SK-MEL-5 (cell line): ENCODE measurements at places on chromosomes 3 and 15. TPM values are rescaled to one million over a fixed set of nuclear protein-coding genes. Genes with fewer than 3 reads are reported as not detected.

VILL gene
- 3.6 and 3.7 TPM in 2 replicates for total RNA-seq

FETUB gene
- not detected in 2 replicates for total RNA-seq

EPHB3 gene
- total RNA-seq, result 0.37 and 0.67 TPM in 2 replicates

CHRNA5 gene
- 12.6 and 17.5 TPM in 2 replicates for total RNA-seq

CCDC39 gene
- not detected in 2 replicates for total RNA-seq

SKOR1 gene
- 0.03 TPM in 1 of 2 replicates, not detected in the other for total RNA-seq

KCNH8 gene
- total RNA-seq, result 0.24 and 0.26 TPM in 2 replicates

CFAP91 gene
- not detected in 2 replicates for total RNA-seq

KCNMB3 gene
- 0.37 and 0.58 TPM in 2 replicates for total RNA-seq

ACOX2 gene
- 3.0 and 5.6 TPM in 2 replicates for total RNA-seq

PAQR5 gene
- total RNA-seq, result 2.3 and 2.4 TPM in 2 replicates

ANKRD63 gene
- 0.16 and 0.29 TPM in 2 replicates for total RNA-seq

LRRK1 gene
- 0.80 and 1.0 TPM in 2 replicates for total RNA-seq

SOX14 gene
- not detected in 2 replicates for total RNA-seq

MORC1 gene
- total RNA-seq, result 0.11 TPM in 1 of 2 replicates, not detected in the other

CFAP100 gene
- total RNA-seq, result not detected in 2 replicates

CSPG4 gene
- total RNA-seq, result 11.8 and 13.7 TPM in 2 replicates

GHSR gene
- total RNA-seq, result not detected in 2 replicates

EFCC1 gene
- 0.16 and 0.40 TPM in 2 replicates for total RNA-seq

KBTBD12 gene
- not detected in 2 replicates for total RNA-seq

GNAT1 gene
- total RNA-seq, result not detected in 2 replicates

SPATA12 gene
- 0.42 and 0.69 TPM in 2 replicates for total RNA-seq

ERICH6 gene
- not detected in 2 replicates for total RNA-seq

SLC28A1 gene
- total RNA-seq, result not detected in 2 replicates

DPPA2 gene
- total RNA-seq, result not detected in 2 replicates

RAB6B gene
- total RNA-seq, result 4.0 and 5.2 TPM in 2 replicates

CSPG5 gene
- total RNA-seq, result 3.8 and 4.3 TPM in 2 replicates

MYO1E gene
- total RNA-seq, result 59.9 and 68.7 TPM in 2 replicates

NUDT16 gene
- 7.9 and 8.0 TPM in 2 replicates for total RNA-seq
